ENCODE measurements at places on chromosomes 16 and 17. TPM values are rescaled to one million over a fixed set of nuclear protein-coding genes. Genes with fewer than 3 reads are reported as not detected.

TNS4 gene
- not detected for total RNA-seq

IL32 gene
- total RNA-seq = 12.5 TPM

KIF19 gene
- not detected for total RNA-seq

PAQR4 gene
- total RNA-seq = 4.6 TPM

C16orf78 gene
- not detected for total RNA-seq

CDRT4 gene
- 4.0 TPM for total RNA-seq

GPRC5B gene
- 18.7 TPM for total RNA-seq

KRT10 gene
- total RNA-seq = 4.3 TPM

TMEM238L gene
- not detected for total RNA-seq

CCDC182 gene
- not detected for total RNA-seq

SLFN14 gene
- total RNA-seq = not detected

DPEP3 gene
- total RNA-seq = not detected

IGFALS gene
- total RNA-seq = not detected

HSPB9 gene
- total RNA-seq = 0.14 TPM

KIF1C gene
- 82.4 TPM for total RNA-seq

GLP2R gene
- total RNA-seq = not detected

PHOSPHO1 gene
- total RNA-seq = 0.30 TPM

STH gene
- total RNA-seq = not detected

SLC16A6 gene
- total RNA-seq = 0.42 TPM

EVPL gene
- not detected for total RNA-seq

KRTAP17-1 gene
- not detected for total RNA-seq

CUEDC1 gene
- total RNA-seq = 7.4 TPM

MMP28 gene
- total RNA-seq = 1.3 TPM

LPCAT2 gene
- total RNA-seq = 32.3 TPM

ABCC12 gene
- total RNA-seq = not detected

MYH2 gene
- 0.97 TPM for total RNA-seq

CLTC gene
- total RNA-seq = 956 TPM

GJD3 gene
- not detected for total RNA-seq

PLD6 gene
- total RNA-seq = 1.8 TPM

SRP68 gene
- 41.3 TPM for total RNA-seq

PLLP gene
- not detected for total RNA-seq

CAVIN1 gene
- total RNA-seq = 374 TPM

ADAMTS18 gene
- under 0.01 TPM for total RNA-seq

CORO6 gene
- total RNA-seq = 5.0 TPM

KRTAP1-5 gene
- total RNA-seq = 0.23 TPM

HOXB5 gene
- total RNA-seq = not detected

MGAT5B gene
- total RNA-seq = 0.89 TPM

WNT3 gene
- 0.65 TPM for total RNA-seq

GLIS2 gene
- 5.3 TPM for total RNA-seq

TNFSF12 gene
- total RNA-seq = 7.4 TPM

SSTR5 gene
- not detected for total RNA-seq

MYO15A gene
- total RNA-seq = 1.3 TPM

SMCR8 gene
- 28.1 TPM for total RNA-seq
